ENCODE measurements at places on chromosomes 2 and 18. TPM values are rescaled to one million over a fixed set of nuclear protein-coding genes. Genes with fewer than 3 reads are reported as not detected.

GRCh38 chr2:70300771-70301343 lies 1.0 kb downstream of the FAM136A start:
- H3K4me3 ChIP-seq: peak overlapping the region; percentile 90
- H3K4me1 ChIP-seq: peaks cover 2% of the 10 kb centered on the region
- no peak for DNase-seq

GRCh38 chr18:8504424-8504823 lies 104.8 kb upstream of the RAB12 start:
- no peaks in the 10 kb centered on the region for H3K4me1 ChIP-seq
- no peak for DNase-seq
- no peaks in the 10 kb centered on the region for H3K27me3 ChIP-seq
- H3K27ac ChIP-seq: no peak overlapping the region
- no peaks in the 10 kb centered on the region for H3K36me3 ChIP-seq
- no peak overlapping the region for H3K4me3 ChIP-seq

GRCh38 chr2:162926501-162926900 lies 87.9 kb upstream of the KCNH7 start:
- H3K4me1 ChIP-seq: no peaks in the 10 kb centered on the region
- H3K4me3 ChIP-seq: no peak overlapping the region
- DNase-seq: no peak
- no peaks in the 10 kb centered on the region for H3K27me3 ChIP-seq
- no peak overlapping the region for H3K27ac ChIP-seq

GRCh38 chr2:16643099-16643498 lies 22.5 kb downstream of the CYRIA start:
- no peak overlapping the region for H3K4me3 ChIP-seq
- no peaks in the 10 kb centered on the region for H3K36me3 ChIP-seq
- H3K4me1 ChIP-seq: no peaks in the 10 kb centered on the region
- H3K27me3 ChIP-seq: no peaks in the 10 kb centered on the region
- no peak for DNase-seq

C2orf78 gene
- polyA plus RNA-seq: not detected

DNA sequence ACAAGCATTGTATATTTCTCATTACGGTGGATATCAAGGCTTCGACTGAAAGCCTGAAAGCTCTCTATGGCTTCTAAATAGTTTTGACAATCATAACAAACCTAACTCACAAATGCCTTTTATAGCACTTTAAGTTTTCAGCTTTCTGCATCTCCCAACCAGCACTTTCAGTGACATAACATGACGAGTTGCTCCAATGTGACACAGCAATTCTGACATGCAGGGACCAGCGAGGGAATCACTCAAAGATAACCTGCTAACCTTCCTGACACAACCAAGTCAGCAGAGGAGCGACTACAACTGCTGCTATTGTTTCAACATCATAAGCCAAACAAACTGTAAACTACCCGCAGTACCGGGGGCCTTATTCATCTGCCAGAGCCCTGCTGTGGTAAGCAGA lies 95.7 kb upstream of the CDH20 start:
- DNase-seq: no peak
- no peaks in the 10 kb centered on the region for H3K4me1 ChIP-seq
- H3K27me3 ChIP-seq: no peaks in the 10 kb centered on the region

PRSS56 gene
- not detected for polyA plus RNA-seq

- H3K4me3 ChIP-seq: no peak overlapping the region
- no peaks in the 10 kb centered on the region for H3K4me1 ChIP-seq
- DNase-seq: peak; percentile 51
- no peaks in the 10 kb centered on the region for H3K36me3 ChIP-seq
- no peak overlapping the region for H3K27ac ChIP-seq
Observed at GRCh38 chr18:26813043-26813442, 52.5 kb downstream of the AQP4 start.

DNA sequence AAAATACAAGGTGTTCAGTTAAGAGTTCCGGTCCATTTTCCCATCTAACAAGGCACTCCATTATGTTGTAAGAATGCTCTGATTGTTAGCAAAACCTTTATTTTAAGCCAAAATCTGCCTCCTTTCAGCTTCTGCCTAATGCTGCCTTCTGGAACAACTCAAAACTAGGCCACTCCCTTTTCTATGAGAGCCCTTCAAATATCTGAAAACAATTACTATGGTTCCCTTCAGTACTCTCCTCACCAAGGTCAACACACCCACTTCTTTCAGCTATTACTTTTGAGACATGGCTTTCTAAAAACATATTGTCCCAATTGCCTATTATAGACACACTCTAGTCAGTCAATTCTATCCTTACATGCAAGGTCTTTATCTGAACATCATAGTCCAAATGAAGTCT lies 429.4 kb downstream of the ERBB4 start:
- no peaks in the 10 kb centered on the region for H3K36me3 ChIP-seq
- no peak for DNase-seq
- H3K27me3 ChIP-seq: no peaks in the 10 kb centered on the region
- H3K4me3 ChIP-seq: no peak overlapping the region

DNA sequence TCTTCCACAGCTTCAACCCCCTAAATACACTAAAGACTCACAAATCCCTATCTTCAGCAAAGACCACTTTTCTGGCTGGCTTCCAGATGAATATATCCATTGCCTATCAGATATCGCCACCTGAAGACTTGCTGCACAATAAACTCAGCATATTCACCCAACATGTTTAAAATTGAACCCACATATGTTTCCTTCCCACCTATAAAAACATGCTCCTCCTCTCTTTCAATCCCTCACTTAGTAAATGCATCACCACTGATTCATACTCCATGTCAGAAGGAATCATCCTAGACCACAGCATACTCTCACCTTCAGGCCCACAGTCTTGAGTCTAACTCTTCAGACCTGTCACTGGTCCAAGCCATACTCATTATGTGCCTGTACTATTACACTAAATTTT lies 5.3 kb downstream of the SPC25 start:
- H3K36me3 ChIP-seq: no peaks in the 10 kb centered on the region
- DNase-seq: no peak
- H3K27me3 ChIP-seq: no peaks in the 10 kb centered on the region
- H3K4me1 ChIP-seq: peaks cover 6% of the 10 kb centered on the region
- H3K4me3 ChIP-seq: no peak overlapping the region
- H3K27ac ChIP-seq: no peak overlapping the region

GRCh38 chr2:241063587-241063986 lies 38.5 kb downstream of the MTERF4 start:
- no peak for DNase-seq
- H3K4me3 ChIP-seq: no peak overlapping the region
- H3K27me3 ChIP-seq: no peaks in the 10 kb centered on the region
- no peaks in the 10 kb centered on the region for H3K4me1 ChIP-seq
- H3K27ac ChIP-seq: no peak overlapping the region

SERPINB13 gene
- not detected for polyA plus RNA-seq

- H3K4me3 ChIP-seq: no peak overlapping the region
- no peaks in the 10 kb centered on the region for H3K4me1 ChIP-seq
- H3K27ac ChIP-seq: no peak overlapping the region
- DNase-seq: no peak
- H3K27me3 ChIP-seq: no peaks in the 10 kb centered on the region
- H3K36me3 ChIP-seq: no peaks in the 10 kb centered on the region
Observed at GRCh38 chr18:73952296-73952946, 195.2 kb downstream of the FBXO15 start.

HS6ST1 gene
- polyA plus RNA-seq: 4.0 TPM
